ENCODE measurements at places on chromosomes 11 and 22.

GRCh38 chr11:44351898-44352498 lies 42.1 kb upstream of the ALX4 start:
- DNase-seq: no peak

GRCh38 chr22:50699001-50699755 lies 26.6 kb downstream of the SHANK3 start:
- DNase-seq: no peak

GRCh38 chr11:120399307-120399706 lies 63.1 kb downstream of the ARHGEF12 start:
- no peak for DNase-seq

- peak; percentile 21 for DNase-seq
These were observed 38.7 kb upstream of the RCN1 start for GRCh38 chr11:32052215-32052614.

GRCh38 chr11:73126804-73127480 lies 15.2 kb downstream of the FCHSD2 start:
- DNase-seq: no peak

- peak; percentile 6 for DNase-seq
These were observed 11.6 kb upstream of the PDE2A start for GRCh38 chr11:72685560-72686480.

GRCh38 chr22:38315823-38316363 lies 1.3 kb downstream of the CSNK1E start:
- no peak for DNase-seq

GRCh38 chr11:19828382-19829108 lies 115.9 kb downstream of the NAV2 start:
- DNase-seq: no peak

DNA sequence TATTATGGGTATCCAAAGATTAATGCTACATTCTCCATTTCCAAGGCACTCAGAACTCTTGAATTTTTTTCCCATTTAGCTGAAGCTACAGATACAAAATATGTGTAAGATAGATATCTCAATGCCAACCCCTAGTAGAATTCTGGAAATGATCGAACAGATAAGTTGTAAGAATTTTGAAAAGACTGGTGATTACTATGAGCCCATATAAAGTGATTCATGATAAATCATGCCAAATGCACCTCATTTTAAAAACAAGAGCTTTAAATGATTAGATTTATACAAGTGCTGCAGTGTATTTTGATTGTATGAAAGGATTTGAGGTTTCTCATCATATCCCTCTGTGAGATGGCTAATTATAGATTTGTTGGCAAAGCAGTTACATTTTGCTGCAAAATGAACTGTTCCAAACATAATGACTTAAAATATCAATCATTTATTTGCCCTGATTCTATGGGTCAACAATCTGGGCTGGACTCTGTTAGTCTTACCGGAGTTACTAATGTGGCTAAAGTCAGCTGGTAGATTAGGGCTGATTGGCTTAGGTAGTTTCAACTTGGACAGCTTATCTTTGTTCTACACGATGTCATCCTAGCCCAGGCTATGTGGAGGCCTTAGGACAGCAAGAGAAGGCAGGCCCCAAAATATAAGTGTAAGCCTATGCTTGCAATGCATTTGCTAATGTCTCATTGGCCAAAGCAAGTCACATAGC lies 3.4 kb downstream of the OR10V1 start:
- DNase-seq: no peak

DNA sequence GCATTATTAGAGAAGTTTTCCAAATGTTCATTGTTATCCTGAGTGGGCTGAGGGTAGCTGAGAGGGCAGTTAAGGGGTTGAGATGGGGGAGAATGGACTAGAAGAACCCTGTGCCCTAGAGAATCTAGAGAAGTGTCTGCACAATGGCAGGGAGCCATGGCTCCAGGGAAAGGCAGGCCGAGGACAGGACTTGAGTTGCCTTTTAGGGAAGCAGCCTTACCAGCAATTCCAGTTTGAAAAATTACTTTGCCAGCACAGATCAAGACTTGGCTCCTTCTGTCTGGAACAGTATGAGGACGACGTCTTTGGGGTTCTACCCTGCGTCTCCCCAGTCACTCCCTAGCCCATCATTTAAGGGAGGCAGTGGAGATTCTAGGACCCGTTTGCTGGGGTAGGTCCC lies 25.7 kb upstream of the MICAL3 start:
- no peak for DNase-seq

GRCh38 chr22:50086526-50086925 lies 1.3 kb upstream of the MLC1 start:
- DNase-seq: no peak

- no peak for DNase-seq
These were observed 25.1 kb downstream of the ADM start for GRCh38 chr11:10329935-10330334.

DNA sequence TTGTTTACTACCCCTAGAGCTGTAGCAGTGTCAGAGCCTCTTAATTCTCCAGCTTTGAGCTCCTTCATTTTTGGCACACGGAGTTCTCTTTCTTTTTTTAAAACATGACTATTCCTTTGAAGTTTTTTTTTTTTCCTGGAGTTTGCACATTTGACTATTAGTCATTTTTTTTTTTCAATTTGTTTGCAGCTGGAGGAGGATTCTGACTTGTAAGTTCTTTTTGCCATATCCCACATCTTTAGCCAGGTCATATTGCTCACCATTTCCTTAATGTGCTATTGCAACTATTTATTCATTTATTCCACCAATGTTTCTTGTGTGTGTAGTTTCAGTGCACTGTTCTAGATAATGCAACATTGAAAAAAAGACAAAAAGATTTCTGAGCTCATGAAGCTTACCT lies 166.3 kb upstream of the ARHGAP20 start:
- DNase-seq: no peak

All from stimulated activated CD4-positive, alpha-beta T cell treated with anti-CD3 and anti-CD28 coated beads, Interleukin-1b, Interleukin-23, amount 100 ng/mL, for 1 hour (primary cell).